Activated naive CD4-positive, alpha-beta T cell (primary cell): ENCODE measurements at places on chromosomes 5 and 9.

DNA sequence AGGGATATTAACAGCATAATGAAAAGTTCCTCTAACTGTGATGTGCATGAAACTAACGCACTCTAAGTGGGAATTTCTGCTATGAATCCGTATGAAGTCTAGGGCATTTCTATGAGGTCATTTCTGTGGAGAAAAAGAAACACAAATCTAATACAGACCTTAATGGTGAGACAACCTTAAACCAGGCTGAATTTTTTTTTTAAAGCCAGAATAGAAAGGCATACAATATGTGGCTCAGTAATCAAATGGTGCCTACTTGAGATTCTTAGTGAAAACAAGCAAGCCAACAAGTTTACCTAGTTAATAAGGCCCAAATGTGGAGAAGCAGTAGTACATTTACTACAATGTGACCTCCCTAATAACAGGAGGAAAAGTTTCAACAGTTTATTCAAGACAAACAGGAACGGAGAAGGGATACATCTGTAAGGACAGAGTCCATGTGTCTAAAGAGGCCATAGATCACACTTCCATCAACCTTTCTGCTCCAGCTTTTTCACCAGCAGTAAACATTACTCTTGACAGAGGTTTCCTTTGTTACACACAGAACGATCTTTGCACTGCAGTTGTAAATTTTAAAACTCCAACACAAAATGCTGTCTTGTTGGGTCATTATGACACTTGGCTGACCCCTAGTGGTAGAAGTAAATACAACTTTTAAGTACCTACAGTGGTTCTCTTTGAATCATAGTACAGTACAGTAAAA lies 26.2 kb downstream of the CARNMT1 start:
- DNase-seq, result no peak

DNA sequence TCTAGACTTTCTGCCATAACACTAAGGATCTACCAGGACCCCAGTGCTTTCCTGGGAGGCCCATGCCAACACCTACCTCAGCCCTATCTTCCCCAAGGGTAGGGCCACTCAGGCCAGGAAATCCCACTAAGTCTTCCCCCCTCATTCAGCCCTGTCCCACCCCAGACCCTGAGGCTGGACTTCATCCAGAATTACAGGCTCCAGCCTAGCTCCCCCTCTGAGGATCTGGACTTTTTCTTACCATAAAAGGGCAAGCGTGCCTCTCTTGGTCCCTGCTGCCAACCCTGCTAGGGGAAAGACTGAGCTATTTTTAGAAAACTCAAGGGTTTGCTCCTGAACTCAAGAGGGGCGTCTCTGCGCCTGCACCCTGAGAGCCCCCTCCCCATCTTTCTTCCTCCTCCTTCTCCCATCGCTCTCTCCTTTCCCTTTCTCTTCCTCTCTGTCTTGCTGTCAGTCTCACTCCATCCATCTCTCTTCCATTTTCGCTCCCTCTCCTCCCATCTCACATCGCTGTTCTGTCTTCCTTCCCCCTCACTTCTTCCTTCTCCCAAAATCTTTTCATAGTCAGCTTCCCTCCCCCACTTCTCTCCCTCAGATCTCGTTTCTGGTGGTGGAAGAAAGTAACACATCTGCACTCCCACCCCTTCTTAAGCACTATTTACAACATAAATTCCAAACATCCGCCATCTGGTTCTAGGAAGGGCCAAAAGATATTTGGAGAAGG lies 38.1 kb upstream of the IL17B start:
- no peak for DNase-seq

- DNase-seq, result no peak
These were observed 64.6 kb downstream of the SVEP1 start for GRCh38 chr9:110514897-110515296.

- DNase-seq, result no peak
These were observed 20.4 kb downstream of the CDK5RAP2 start for GRCh38 chr9:120559546-120559945.

GRCh38 chr5:159819591-159820411 lies 96.5 kb upstream of the ADRA1B start:
- DNase-seq, result no peak

- no peak for DNase-seq
These were observed 272.7 kb downstream of the TLE1 start for GRCh38 chr9:81416476-81417298.

DNA sequence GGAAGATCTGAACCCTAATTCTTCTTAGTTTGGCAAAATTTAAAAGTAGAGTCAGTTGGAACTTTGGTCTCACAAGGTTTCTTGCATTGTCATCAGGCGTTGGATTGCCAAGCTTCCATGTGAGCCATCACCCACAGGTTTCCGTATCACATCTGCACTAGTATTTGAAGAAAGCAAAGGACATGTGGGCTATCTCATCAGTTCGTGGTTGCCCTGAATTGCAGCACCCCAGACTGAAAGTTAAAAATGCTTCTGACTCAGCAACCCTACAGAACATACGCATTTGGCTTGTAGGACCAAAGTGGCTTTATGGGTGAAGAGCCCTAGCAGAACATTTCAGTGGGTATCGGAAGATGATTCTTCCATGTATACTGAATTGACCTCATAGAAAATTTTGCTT lies 358.0 kb downstream of the ENC1 start:
- no peak for DNase-seq

- no peak for DNase-seq
These were observed 20.8 kb downstream of the TMEM245 start for GRCh38 chr9:109098960-109099308.

GRCh38 chr9:94166236-94166975 lies 82.1 kb downstream of the PTPDC1 start:
- peak; percentile 84 for DNase-seq

DNA sequence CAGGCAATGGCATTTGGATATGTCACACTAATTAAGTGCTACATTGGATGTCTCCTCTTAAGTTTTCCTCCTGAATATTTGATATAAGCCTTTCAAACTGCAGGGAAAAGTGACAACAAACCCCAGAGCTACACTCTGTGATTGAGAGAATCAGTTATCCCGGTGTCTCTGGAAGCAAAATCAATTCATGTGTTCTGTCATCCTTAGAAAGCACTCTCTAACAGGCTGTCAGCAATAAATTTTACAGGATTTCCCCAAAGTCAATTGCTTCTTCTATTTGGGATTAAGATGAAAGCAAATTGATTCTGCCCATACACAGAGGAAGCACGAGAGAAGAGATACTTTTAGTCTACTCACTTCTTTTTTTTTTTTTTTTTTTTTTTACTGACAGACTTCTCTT lies 332.4 kb downstream of the CDH18 start:
- DNase-seq, result no peak

DNA sequence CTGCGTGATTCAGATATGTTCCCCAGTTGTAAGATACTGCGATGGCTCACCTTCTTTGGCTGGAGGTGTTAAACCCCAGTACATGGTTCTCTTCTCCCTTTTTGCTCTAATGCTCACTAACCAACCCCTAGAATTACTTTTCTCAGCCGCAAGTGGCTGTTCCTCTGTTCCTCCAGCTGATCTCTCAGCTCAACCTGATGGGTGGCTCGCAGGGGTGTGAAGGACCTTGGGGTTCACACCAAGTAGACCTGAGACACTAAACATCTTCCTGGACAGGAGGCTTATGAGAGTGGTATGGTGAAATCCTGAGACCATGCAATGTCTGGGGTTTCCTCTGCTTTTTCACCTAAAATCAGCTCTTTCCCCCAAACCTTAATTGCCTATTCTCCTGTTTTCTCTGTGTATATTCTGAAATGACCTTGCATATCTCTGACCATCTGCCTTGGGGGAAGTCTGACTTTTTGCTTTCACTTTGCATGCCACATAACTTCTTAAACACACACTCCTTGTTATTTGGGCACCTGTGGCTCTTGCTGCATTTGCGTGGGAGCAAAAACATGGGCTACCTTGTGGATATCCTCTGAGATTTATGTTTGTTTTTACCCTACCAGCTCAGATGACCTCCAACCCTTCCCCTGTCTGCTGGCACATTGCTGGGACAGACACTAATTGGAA lies 15.9 kb upstream of the IFNA14 start:
- DNase-seq, result no peak

GRCh38 chr5:116880150-116880549 lies 305.5 kb upstream of the SEMA6A start:
- no peak for DNase-seq

GRCh38 chr9:98057138-98057799 lies 737 bp downstream of the NANS start:
- no peak for DNase-seq

GRCh38 chr5:52838326-52839015 lies 50.8 kb downstream of the ITGA1 start:
- no peak for DNase-seq
